ENCODE measurements at places on chromosomes 2 and 18. TPM values are rescaled to one million over a fixed set of nuclear protein-coding genes. Genes with fewer than 3 reads are reported as not detected.

DNA sequence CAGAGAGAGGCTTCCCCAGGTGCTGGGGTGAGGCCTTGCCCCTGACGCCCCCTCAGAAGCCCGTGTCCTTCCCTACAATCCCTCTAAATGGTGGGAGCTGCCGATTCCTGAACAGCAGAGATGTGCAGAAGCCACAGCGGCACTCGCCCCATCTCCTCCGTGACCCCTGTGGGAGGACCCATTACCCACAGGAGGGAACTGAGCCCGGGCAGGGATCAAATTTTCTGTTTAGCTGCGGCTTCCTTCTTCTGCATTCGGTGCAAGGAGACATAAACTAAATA, 181.2 kb upstream of the RAB6C start:
- no peak for DNase-seq

DNA sequence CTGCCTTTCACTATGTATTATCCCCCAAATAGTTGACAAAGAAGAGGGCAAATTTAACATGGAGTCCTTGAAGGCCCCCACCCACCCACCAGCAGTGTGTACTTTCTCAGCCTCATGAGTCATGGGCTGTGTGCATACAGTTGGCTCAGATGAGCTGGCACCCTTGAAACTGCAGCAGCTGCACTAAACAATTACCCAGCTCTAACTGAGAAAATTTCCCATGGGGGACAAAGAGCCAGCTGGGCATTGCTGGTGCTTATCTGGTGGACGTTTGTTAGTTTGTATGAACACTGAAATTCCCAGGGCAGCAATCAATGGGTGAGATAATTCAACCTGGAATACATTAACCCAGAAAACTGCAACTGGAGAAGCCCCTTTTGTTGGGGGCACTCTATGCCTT, 131.7 kb downstream of the GCA start:
- DNase-seq = no peak

The SALL3 gene
- 0.07 TPM for polyA plus RNA-seq

The PLB1 gene
- polyA plus RNA-seq = 1.6 TPM

DNA sequence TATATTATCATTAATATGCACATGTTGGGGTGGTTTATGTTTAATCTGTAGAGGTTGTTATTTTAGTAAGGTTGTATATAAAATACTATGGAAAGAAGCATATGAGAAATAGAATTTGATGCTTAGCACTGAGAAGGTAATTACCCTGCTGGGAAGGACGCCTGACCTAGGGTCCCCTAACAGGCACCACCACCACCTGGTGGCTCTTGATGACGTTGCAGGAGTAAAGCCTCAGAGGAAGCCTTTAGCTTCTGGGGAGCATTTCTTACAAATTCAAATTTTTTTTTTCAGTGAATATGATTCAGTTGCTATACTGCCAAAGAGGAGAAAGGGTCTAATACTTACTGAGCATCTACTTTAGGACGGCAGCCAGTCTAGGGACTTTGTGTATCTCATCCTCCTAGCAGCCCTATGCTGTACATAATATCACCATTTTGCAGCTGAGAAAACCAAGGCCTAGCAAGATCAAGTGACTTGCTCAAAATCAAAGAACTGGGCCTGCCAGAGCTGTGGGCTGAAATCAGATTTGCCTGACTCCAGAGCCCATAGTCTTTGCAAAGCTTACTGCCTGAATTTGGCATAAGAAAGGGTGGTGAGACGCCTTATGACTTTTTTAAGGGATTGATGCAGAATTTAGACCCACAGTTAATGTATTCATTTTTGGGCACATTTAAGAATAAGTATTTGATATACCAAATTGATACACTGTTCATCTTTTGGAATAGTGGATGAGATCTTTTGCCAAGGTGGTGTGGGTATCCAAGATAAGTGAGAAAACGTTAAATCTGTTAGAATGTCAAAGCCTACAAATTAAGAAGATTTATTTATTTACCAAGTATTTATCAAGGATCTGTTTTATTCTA, 78.8 kb upstream of the GAREM1 start:
- DNase-seq = no peak
